Pulmonary artery endothelial cell (primary cell): ENCODE measurements at places on chromosomes 6 and 20. TPM values are rescaled to one million over a fixed set of nuclear protein-coding genes. Genes with fewer than 3 reads are reported as not detected.

- no peak for DNase-seq
Measured at GRCh38 chr6:163533443-163533842, 118.9 kb downstream of the QKI start.

- DNase-seq = no peak
Measured at GRCh38 chr6:117938311-117938995, 31.4 kb downstream of the SLC35F1 start.

GRCh38 chr6:74875193-74875592, 330.7 kb downstream of the COL12A1 start:
- DNase-seq = no peak

- no peak for DNase-seq
Measured at GRCh38 chr20:51218603-51219002, 195.7 kb upstream of the KCNG1 start.

- DNase-seq = peak; percentile 60
Measured at GRCh38 chr6:12962987-12963386, 246.4 kb downstream of the PHACTR1 start.

GRCh38 chr20:19692100-19692499, 66.0 kb upstream of the RIN2 start:
- no peak for DNase-seq

DNA sequence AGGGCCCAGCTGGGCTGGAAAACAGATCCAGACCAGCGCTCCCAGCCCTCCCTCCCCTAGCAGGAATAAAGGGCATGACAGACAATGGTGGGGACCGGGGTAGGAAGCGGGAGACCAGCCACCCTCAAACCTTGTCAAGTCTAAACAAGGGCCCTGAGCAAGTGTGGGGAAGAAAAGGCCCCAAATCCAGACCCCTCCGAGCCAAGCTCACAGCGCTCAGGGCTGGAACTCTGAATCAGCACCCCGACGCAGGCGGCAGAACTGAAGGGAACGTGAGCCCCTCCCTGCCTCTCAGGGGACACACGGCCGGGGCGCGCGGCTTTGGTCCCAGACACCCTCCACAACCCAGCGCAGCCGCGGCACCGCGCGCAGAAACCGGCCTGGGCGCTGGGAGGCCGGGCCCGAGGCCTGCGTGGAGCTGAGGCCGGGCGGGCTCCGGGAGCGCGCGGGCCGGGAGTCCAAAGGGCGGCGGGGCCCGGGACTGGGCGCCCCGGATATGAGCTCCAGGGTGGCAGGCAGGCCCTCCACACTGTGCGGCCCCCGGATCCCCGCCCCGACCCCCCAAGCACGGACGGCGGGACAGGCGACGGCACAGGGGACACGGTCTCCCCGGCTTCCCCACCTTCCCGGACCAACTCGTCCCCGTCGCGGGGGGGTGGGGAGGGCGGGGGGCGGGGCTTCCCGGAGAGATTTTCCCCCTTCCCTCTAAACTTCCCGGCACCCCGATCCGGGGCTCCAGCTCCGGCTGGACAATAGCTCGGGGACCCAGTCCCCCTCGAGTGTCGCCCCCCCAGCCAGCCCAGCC, 641 bp downstream of the TEAD3 start:
- no peak for DNase-seq

DNA sequence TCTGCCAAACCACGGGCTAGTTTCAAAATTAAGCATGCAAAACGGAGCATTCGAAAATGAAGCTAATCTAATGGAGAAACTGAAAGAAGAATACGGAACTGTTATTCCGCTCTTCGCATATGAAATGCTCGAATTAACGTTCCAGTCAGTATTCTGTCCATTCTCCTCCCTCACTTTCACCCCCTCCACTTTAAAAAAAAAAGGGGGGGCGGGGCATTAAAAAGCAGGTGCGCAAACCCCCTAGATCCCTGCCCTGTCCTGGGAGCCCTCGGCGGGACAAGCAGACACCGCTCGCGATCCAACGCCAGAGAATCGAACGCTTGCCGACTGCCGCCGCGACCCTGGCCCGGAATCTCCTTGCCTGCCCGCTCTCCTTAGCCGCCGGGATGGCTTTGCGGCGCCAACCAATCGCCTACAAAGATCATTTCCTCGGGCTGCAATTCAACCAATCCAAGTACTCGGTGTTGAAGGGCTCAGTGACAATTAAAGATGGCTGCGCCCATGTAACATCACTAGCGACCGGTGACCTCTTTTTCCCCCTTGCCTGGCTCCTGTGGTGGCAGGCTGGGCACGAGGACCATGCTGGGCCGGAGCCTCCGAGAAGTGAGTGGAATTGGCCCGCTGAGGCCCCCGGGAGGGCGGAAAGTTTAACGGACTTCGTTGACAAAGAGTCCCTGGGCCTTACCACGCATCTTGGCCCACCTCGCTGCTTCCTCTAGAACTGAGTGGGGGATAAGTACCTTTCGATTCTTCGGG, at the start of the genes QRSL1 and RTN4IP1:
Gene QRSL1, plus strand, starts transcription at position 476 of the 756 bp plus-strand sequence. Its CDS starts 104 bp downstream, at position 580.
Gene RTN4IP1, minus strand, starts transcription at position 396 of the 756 bp plus-strand sequence. CDS start 477 bp downstream, outside the sequence.
- peak; percentile 75 for DNase-seq

DNA sequence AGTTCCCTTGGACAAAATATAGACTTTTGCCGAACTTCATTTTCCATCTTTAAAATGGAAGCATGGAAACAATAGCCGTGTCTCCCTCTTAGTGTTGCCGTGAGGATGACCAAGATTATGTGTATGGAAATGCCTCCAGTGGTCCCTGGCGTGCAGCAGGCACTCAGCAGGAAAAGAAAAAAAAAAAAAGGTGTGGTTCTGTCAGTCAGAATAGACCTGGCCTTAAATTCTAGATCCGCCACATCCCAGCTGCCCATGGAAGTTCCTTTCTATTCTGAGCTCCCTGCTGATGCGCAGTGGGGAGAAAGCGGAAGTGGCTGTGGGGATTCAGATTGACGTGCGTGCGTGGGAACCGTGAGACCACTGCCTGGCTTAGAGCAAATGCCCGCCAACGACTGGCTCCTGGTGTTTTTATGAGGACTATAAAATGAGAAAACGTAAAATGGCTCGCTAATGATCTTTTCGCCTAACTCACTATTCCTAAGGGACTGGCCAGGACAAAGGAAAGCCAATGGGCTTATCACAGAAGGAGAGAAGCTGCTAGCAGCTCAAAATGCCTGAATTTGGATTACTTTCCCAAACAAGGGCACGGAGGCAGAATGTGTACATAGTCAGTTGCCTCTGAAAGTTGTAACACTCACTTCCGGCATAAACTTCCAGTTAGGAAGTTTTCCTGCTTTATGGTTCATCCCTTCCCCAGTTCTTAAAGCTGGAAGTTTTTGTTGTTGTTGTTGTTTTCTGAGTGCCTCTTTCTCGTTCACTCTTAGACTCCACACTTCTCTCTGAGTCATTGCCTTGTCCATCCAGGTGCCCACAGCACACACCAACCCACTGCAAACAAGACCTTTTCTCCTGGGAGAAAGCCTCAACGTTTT, 11.4 kb upstream of the PDE10A start:
- DNase-seq = no peak

- DNase-seq = no peak
Measured at GRCh38 chr6:154848580-154848979, 115.4 kb downstream of the SCAF8 start.

DNA sequence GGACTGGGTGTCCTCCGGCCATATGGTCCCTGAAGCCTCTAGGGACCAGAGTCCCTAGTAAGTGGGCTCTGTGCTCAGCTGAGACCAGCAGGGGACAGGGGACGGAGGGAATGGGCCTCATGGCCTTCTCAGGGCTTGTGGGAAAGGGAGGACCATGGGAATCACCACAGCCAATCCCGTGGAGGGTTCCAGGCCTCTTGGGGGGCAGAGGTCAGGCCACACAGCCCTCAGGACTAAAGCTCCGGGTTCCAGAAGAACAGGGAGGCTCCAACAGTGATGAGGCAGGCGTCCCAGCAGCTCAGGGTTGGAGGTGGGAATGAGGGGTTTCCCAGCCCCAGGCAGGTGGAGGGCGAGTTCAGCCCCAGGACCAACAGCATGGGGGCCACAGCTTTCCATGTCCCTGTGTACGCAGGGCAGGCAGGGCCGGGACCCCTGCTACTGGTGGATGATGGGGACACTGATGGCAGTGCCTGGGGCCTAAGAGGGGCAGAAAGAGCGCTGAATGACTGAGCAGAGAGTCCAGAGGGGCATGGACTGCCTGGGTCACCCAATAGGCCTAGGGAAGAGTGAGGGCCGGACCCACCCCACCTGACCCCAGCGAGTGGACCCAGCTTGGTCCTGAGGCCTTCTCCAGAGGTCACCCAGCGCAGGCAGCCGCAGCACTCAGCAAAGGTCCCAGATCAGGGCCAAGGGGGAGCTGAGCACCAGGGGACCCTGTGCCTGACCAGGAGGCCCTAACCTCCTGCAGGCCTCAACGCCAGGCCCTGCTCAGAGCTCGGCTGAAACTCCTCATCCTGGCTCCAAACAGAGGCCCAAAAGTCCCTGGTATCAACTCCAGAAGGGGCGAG, 8.8 kb downstream of the MYL9 start:
- no peak for DNase-seq

GRCh38 chr6:89927791-89928550, 33.7 kb downstream of the GJA10 start:
- DNase-seq = peak; percentile 64

DNA sequence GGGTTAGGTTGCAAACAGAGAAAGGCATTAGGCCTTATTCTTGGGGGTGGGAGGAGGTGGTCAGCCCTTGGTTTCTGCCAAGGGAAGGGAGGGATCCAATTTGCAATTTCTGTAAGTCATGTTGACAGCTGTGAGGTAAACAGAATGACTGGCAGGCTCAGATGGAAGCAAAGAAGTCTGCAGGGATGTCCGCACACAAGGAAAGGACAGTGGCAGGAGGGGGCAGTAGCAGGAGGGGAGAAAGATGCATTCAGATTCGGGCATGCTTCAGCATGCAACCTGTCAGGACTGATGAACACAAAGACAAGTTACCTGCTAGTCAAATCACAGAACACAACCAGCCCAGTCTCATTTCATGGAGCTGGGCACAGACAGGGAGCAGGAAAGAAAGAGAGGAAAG, 217.9 kb upstream of the FOXA2 start:
- DNase-seq = no peak

- DNase-seq = no peak
Measured at GRCh38 chr6:134731615-134732014, 218.3 kb downstream of the ALDH8A1 start.

DNA sequence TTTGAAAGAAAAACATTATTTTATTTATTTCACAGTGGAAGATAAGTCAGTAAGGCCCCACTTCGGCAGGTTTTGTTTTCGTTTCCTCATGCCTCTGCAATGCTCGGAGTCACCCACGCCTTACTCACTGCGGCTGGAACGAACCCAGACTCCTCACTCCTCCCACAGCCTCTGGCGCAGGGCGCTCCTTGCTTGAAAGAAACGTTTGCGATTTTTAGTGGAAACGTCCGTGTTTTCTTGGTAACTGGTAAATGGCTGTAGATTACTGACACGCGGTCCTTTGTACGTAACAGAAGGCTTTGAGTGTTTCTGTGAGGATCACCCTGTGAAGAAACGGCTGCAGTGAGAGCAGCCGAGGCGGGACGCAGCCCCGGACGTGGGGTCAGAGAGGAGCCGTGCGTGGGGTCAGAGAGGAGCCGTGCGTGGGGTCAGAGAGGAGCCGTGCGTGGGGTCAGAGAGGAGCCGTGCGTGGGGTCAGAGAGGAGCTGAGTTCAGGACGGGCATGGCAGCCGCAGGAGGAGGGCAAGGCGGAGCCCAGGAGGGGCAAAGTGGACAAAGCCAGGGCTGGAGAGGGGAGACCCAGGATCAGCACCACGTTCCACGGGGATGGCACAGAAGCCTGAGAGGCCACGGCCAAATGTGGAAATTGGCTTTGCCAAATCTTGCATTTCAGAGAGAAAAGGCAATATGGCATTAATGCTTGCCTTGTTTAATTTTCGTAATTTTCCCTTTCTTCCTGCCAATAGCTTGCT, 198.6 kb upstream of the THBS2 start:
- DNase-seq = peak; percentile 46

DNA sequence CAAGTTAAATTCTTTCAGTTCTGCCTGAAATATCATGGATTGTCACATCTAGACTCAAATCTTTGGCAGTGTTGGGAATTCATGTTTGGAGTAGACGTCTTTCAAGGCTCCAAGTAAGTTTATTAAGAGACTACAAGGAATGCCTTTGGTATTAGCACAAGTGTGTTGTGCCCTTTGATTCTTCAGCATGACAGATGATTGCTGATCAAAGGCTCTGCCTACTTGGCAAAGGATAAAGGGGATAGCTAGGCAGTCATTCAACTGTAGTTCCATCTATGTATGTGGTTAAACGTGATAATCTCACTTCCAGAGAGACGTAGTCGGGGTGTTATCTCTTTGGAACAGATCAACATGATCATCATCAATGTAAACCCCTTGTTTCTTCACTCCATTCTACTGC, 86.2 kb downstream of the SPTLC3 start:
- no peak for DNase-seq

DNA sequence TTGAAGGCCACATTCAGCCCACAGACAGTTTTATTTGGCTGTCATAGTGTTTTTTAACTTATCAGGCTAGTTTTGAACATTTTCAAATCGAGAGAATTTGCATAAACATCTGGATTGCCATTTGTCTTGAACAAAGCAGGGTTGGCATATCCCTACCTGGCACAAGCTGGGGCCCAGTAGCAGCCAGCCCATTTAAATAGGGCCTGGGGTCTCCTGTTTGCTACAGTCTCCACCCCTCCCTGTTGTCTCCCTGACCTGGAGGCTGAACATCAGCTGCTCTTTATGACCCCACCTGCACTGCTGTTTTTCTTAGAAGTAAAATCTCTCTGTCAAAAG, 10.5 kb downstream of the BCAS4 start:
- DNase-seq = no peak

GRCh38 chr6:137226697-137227096, 7.5 kb upstream of the IFNGR1 start:
- DNase-seq = no peak

DNA sequence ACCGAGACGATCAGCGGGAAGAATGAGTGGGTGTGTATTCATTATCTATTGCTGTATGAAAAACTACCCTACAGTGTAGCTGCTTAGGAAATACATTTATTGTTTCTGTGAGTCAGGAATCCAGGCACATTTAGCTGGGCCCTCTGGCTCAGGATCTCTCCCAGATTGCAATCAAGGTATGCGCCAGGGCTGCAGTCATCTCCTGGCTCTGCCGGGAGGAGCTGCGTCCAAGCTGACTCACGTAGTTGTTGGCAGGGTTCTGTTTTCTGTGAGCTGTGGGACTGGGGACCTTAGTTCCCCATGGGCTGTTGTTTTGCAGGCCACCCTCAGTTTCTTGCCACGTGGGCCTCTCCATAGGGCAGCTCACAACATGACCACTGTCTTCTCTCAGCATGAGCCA, 68.2 kb upstream of the FUCA2 start:
- peak; percentile 57 for DNase-seq

GRCh38 chr6:15877231-15877630, 214.4 kb upstream of the DTNBP1 start:
- DNase-seq = no peak

- DNase-seq = no peak
Measured at GRCh38 chr20:43975096-43975768, 60.6 kb downstream of the TOX2 start.

- no peak for DNase-seq
Measured at GRCh38 chr20:22352019-22352418, 232.4 kb downstream of the FOXA2 start.

HDGFL1 gene
- total RNA-seq = not detected in 2 replicates

RBM24 gene
- total RNA-seq = 0.74 and 2.5 TPM in 2 replicates

PNLDC1 gene
- total RNA-seq = 0.11 TPM in 1 of 2 replicates, not detected in the other

PPP1R16B gene
- total RNA-seq = 118 and 144 TPM in 2 replicates

APCDD1L gene
- total RNA-seq = 0.26 and 3.1 TPM in 2 replicates

SULF2 gene
- 64.6 and 120 TPM in 2 replicates for total RNA-seq

C6orf15 gene
- not detected in 2 replicates for total RNA-seq

SUMO4 gene
- 0.53 and 1.3 TPM in 2 replicates for total RNA-seq

FAM83D gene
- 19.3 and 57.1 TPM in 2 replicates for total RNA-seq
